Right lung (tissue), 10 donors: ENCODE measurements at places on chromosomes 3 and 15. TPM values are rescaled to one million over a fixed set of nuclear protein-coding genes. Genes with fewer than 3 reads are reported as not detected.

Gene CLDN11
- polyA plus RNA-seq = 8.3 TPM

Gene KNG1
- 4.1 TPM for polyA plus RNA-seq

Gene SLC28A2
- 0.33 TPM for polyA plus RNA-seq

Gene RBM5
- 542 TPM for polyA plus RNA-seq

Gene CHRFAM7A
- polyA plus RNA-seq = 4.1 TPM

Gene CPN2
- polyA plus RNA-seq = not detected

Gene PTPN23
- polyA plus RNA-seq = 31.5 TPM

Gene P2RY1
- 14.5 TPM for polyA plus RNA-seq

Gene CISH
- 29.1 TPM for polyA plus RNA-seq

Gene PTPN9
- polyA plus RNA-seq = 46.4 TPM

Gene EPHB3
- polyA plus RNA-seq = 33.7 TPM

Gene GPR171
- 0.65 TPM for polyA plus RNA-seq

Gene GABRG3
- 10.2 TPM for polyA plus RNA-seq

Gene CATSPER2
- 13.2 TPM for polyA plus RNA-seq

Gene CDHR4
- 4.5 TPM for polyA plus RNA-seq

GRCh38 chr15:93603550-93603949 is 514.5 kb upstream of the RGMA start:
- no peak for DNase-seq

DNA sequence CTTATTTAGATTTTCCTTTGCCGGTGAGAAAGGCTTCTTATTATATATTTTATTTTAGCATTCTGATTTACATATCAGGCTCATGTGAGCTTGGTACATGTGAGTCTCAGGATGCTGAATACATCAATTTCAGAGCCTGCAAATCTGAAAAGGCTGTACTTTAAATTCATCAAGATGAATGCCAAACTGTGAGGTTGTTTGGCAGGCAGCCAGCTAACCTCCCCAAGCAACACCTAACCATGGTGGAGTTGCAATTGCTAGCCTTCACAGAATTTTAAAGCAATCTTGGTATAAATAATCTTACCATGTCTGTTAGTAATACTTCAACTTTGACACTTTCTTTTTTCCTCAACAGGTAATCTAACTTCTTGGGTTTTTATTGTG is 252.5 kb downstream of the CDIN1 start:
- DNase-seq = no peak

- DNase-seq = no peak
Measured at GRCh38 chr3:78420611-78421010, 1347.2 kb downstream of the ROBO1 start.

- no peak for DNase-seq
Measured at GRCh38 chr15:39591141-39591895, 10.4 kb downstream of the THBS1 start.

DNA sequence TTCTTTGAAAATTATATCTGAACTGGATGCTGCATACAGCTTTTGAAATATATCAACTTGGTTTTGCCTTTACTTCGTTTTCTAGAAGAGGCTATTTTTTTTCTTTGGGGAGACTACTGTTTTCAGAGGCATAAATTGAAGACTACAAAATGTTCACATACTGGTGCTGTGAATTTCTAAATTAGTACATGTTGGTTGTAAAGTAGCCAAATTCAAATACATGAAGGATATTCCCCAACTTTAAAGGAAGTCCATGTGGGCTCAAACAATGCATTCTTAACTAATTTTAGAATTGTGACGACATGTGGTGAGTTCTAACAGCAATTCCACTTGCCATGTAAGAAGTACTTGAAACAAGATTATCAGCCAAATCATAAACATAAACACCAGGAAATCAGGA is 295.7 kb downstream of the TUSC7 start:
- DNase-seq = no peak

DNA sequence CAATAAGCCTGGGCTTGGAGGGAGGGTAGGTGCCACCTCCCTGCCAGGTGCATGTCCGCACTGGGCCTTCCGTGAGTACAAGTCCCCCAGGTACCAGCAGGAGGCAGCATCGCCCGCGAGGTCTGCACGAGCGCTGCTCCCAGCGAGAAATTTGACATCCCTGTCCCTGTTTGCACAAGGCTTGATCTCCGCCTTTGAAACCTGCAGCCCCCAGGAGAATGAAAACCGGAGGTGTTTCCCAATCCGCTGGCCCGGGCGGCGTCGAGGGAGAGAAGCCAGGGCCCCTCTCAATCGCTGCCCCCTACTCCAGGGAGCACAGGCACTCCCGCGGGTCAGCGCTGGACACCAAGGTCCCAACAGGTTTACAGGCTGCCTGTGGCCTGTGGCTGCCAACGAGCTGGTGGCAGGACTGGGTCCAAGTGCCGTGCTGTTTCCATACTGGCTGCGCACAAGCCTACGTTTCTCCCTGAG is 961 bp downstream of the HAPLN3 start:
- no peak for DNase-seq

GRCh38 chr3:127706785-127707351 is 34.1 kb downstream of the ABTB1 start:
- no peak for DNase-seq

DNA sequence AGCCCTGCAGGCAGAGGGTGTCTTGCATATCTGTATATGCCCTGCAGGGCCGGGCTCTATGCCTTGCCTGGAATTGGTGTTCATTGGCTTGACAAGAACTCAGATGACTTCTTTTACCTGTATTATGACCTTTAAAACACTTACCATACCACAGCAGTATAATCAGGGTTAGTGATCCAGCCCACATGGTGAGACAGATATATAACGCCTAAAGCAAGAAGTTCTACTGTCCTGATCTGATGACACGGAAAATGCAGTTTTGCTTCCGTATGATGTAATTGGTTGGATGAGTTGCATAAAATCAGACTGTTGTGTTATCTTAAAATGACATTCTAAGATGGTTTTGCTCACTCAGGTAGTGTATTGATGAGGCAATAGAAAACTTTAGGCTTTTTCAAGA is 9.4 kb downstream of the CCDC174 start:
- DNase-seq = no peak

DNA sequence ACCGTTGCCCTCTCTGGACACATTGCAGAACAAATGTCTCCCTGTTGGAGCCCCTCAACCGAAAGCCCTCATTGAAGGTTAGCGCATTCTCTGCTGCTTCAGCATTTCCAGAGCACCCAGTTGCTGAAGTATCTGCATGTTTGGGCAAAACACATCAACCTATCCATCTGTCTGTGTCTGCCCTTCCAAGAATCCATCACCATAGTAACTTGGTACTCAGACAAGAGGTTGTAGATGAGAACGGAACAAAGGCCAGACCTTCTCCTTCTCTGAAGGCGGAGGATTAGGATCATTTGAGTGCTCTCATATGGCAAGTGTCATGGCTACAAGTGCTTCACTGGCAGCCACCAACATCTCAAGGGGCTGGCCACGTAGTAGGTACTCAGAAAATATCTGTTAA is 23.1 kb upstream of the RHO start:
- DNase-seq = no peak

DNA sequence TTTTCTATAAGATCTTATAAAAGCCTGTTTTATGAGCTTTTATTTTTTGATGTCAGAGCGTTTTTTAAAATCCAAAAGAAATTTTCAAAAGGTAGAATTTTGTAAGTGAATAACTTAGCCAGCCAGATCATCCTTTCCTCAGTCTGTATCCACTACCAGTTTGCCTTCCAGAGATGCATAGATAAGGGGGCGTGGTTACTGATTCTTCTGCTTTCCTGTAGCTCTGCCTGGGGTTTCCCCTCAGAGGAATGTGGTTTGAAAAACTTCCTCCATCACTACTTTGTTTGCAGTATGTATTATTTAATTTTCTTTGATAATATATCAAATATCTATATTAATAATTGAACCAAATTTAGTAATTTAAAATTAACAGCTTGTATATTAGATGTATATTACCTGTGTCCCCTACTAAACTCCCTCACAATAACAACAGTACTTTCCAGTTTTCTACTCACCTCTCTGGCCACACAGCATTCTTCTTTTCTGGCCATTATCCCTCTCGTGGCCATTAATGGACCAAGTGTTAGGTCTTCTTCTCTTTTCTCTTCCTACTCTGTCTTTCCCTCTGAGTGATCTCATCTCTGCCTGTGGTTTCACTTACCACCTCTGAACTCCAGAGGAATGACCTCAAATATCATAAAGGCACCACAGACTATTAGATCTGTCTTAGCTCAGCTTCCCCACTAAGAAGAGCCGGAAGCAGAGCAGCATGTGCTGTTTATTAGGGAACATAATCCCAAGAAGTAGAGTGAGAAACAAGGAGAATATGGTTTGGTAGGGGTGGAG is 239.7 kb downstream of the UBE2E2 start:
- DNase-seq = no peak

- no peak for DNase-seq
Measured at GRCh38 chr3:172018364-172018763, 21.0 kb upstream of the FNDC3B start.

- DNase-seq = no peak
Measured at GRCh38 chr3:129358772-129359371, 69.6 kb downstream of the EFCAB12 start.

GRCh38 chr15:58016581-58017175 is 48.8 kb downstream of the ALDH1A2 start:
- DNase-seq = no peak

DNA sequence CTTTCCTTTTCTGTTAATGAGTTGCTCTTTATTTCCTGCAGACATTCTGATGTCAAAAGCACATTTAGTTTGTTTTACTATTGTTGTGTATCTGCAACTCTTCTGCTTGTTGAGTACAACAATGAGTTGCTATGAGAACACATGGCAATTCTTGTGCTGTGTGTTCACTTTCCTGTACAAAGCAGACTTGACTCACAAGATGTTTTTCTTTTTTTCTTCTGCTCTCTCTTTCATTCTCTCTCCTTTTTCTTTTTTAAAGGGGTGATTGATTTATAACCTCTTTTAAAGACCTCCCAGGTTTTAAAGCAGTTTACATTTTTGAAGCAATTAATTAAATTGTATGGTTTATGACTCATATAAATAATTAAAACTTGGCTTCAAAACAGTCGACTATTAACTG is 31.6 kb upstream of the ABHD10 start:
- DNase-seq = no peak

GRCh38 chr3:17456046-17456445 is 286.4 kb downstream of the TBC1D5 start:
- DNase-seq = no peak

- DNase-seq = no peak
Measured at GRCh38 chr3:9721015-9721699, 10.4 kb upstream of the BRPF1 start.

GRCh38 chr3:120555657-120556509 is 40.3 kb upstream of the NDUFB4 start:
- DNase-seq = no peak

- DNase-seq = peak; percentile 47
Measured at GRCh38 chr3:169218314-169218983, 445.1 kb downstream of the MECOM start.

DNA sequence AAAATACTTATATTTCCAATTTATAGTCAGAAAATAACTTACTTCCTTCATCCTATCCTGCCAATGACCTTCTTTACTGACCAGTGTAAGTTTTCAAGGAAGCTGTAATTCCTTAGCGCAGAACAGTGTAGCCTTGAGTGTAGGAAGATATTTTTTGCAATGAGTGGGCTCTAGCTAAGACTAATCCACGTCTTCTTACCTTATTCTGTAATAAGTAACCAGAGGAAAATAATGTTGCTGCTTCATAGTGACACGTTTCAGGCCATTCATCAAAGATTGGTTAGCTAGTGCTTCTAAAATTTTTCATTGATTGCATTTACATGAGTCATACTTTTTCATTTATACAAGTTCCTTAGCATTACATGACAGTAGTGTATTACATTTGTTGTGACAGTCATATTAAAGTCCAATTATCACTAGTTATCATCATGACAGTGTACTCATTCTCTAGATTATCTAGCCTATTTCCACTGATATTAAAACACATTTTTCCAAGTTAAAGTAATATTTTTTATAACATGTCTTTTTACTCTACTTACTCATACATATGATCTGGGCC is 403.8 kb upstream of the EPHA3 start:
- no peak for DNase-seq

DNA sequence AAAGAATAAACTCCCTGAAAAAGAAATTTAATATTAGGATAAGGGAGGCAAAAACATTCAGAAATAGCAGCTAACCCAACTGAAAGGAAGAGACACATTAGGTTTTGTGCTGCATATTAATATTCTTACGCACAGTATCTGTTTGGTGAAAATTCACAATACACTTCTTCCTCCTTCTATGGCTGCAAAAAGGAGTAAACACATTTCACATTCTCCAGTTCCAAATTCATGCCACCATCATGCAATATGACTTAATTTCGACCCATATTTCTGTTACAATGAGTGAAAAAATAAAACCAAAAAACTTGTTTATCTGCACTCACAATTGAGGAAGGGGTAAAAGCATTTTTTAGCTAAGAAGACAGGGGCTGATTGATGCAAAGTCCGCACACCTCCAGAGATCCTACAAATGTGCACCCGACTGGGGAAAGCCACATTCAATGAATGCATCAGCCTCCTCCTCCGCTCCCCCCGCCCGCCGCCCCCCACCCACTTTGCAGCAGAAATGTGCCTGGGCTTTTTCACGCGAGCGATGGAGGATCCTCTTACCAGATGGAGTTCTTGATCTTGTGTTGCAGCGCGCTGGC is 1.0 kb downstream of the RFX7 start:
- no peak for DNase-seq

DNA sequence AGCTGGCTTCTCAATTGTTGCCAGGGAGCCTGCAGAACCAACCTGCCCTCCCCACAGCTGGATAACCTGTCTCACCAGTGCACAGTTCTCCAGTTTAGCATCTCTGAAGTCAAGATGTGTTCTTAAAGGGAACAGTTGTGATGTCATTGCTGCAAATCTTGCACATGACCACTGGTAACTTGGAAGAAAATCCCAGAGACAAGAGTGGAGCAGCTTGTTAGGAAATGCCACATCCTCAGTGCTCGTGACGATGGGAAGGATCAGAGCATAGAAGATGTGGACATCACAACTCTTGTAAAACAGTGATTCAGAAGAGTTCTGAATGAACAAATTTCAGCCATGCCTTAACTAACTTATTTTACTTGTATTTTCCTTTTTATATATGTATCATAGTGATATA is 36.1 kb upstream of the LIMD1 start:
- no peak for DNase-seq

GRCh38 chr3:157844800-157845565 is 261.2 kb downstream of the SHOX2 start:
- DNase-seq = no peak

DNA sequence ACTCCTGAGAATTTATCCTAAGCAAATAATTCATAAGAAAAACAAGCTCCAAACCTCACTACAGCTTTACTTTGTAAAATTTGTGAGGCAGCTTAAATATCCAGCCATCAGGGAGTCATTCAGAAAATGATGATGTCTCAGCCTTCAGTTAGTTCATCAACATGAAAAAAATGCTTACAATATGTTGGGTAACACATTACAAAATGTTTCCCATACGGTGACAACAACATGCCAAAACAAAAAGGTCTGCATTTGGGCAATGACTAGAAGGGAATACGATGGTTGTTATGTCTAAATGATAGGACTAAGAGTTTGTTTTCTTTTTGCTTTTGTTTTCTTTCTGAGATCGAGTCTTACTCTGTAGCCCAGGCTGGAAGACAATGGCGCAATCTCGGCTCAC is 47.0 kb upstream of the CFAP161 start:
- no peak for DNase-seq

GRCh38 chr3:188084752-188085583 is 69.0 kb upstream of the LPP start:
- no peak for DNase-seq

- DNase-seq = no peak
Measured at GRCh38 chr3:188019727-188020126, 134.2 kb upstream of the LPP start.
